ENCODE measurements at places on chromosomes 12 and 14. TPM values are rescaled to one million over a fixed set of nuclear protein-coding genes. Genes with fewer than 3 reads are reported as not detected.

The REP15 gene
- total RNA-seq, result 0.78 TPM

The RPL10L gene
- not detected for total RNA-seq

The TGM1 gene
- 229 TPM for total RNA-seq

The LGALS3 gene
- 260 TPM for total RNA-seq

The KIF5A gene
- total RNA-seq, result 0.14 TPM

The ANKRD52 gene
- 12.4 TPM for total RNA-seq

The DCN gene
- 7.9 TPM for total RNA-seq

The IRAK3 gene
- 1.2 TPM for total RNA-seq

The POTEG gene
- not detected for total RNA-seq

The NYNRIN gene
- total RNA-seq, result 16.4 TPM

The CTSG gene
- not detected for total RNA-seq

The ERBB3 gene
- total RNA-seq, result 36.5 TPM

The NEUROD4 gene
- not detected for total RNA-seq

All from airway epithelial cell (primary cell).